ENCODE measurements at places on chromosomes 7 and 10.
A peak's percentile ranks its signal among the peaks of the same experiment; 100 is the strongest.

- DNase-seq: no peak
Observed at GRCh38 chr7:116807011-116807560, 55.3 kb upstream of the CAPZA2 start.

GRCh38 chr10:59055045-59055444 is 121.4 kb upstream of the PHYHIPL start:
- no peak for DNase-seq

- DNase-seq: peak; percentile 84
Observed at GRCh38 chr7:44921607-44922350, 36.4 kb upstream of the PURB start.

DNA sequence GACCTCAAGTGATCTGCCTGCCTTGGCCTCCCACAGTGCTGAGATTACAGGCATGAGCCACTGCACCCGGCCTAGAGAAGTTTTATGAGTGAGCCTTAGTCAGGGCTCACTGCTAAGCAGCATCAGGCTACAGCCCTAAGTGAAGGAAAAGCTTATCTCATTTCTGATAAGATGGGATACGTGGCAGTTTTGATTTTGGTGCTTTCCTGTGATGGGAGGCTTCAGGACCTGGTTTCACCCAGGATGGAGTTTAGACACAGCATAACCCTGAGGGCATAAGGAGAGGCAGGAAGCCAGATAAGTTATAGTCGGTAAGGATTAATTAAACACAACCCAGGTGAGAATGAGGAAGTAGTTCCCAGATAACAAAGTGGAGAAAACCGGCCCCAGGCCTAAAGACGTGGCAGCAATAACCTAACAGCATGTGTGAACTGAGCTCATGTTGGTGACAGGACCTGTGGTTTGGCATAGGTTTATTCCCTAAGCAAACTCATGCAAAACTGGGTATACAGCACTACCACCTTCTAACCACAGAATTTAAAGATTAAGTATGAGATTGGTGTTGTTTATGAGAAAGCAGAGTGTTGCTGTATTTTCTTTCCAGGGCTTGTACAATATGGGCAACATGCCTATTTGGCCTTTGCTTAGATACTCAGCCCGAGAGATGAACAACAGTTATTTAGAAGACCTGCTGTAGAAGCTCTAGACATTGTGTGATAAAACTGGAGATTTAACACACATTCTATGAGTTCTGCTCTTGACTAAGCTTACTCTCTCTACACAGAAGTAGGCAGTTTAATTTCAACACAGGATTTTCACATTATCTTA is 119.4 kb downstream of the COL28A1 start:
- peak; percentile 29 for DNase-seq

- no peak for DNase-seq
Observed at GRCh38 chr10:132066812-132067211, 1.1 kb downstream of the JAKMIP3 start.

- DNase-seq: no peak
Observed at GRCh38 chr7:72394016-72394415, 18.1 kb downstream of the CALN1 start.

DNA sequence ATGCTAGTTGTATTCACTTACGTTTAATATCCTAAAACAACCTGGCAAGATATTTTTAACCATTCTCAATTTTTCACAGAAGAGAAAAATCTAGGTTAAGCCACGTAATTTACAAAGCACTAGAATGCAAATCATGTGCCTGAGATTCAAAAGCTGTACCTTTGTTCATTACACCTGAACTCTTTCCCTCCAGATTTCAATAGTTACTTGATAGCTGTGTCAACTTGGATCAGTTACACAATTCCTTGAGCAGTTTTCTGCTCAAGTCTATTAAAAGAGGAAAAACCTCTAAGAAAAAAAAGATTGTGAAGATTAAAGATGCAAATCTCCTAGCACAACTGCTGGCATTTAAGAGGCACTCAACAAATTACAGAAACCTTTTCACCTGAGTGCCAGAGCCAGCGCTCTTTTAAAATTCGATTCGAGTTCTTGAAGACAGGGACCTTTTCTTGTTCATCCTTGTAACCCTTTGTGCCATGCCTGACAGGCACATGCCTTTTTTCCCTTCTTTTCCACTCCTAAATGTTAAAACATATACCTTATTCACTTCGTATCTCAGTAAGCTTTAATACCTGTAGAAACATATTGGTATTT is 886 bp downstream of the NSUN6 start:
- DNase-seq: peak; percentile 37

DNA sequence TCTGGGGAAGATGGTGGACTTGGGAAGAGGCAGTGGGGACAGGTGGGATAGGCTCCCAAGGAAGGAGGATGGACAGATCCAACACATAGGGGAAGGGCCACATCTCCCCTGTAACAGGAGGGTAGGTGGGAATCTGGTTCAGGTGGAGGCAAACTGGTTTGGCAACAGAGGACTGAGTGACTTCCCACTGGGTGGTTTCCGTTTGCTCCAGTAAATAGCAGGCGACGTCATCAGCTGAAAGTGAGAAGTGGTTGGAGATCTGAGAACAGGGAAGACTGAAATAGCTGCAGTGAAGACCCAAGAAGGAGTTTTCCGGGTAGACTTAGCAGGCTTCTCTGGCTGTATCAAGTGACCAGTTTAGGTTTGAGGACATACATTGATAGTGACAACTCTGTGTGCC is 504.4 kb downstream of the GALNT17 start:
- no peak for DNase-seq

GRCh38 chr7:2996141-2996540 is 47.5 kb downstream of the CARD11 start:
- DNase-seq: no peak
